Activated CD8-positive, alpha-beta memory T cell treated with anti-CD3 and anti-CD28 coated beads for 1 hour (primary cell): ENCODE measurements at places on chromosomes 3 and 15.

- DNase-seq, result no peak
Observed at GRCh38 chr15:64842096-64842939, 603 bp downstream of the PLEKHO2 start.

DNA sequence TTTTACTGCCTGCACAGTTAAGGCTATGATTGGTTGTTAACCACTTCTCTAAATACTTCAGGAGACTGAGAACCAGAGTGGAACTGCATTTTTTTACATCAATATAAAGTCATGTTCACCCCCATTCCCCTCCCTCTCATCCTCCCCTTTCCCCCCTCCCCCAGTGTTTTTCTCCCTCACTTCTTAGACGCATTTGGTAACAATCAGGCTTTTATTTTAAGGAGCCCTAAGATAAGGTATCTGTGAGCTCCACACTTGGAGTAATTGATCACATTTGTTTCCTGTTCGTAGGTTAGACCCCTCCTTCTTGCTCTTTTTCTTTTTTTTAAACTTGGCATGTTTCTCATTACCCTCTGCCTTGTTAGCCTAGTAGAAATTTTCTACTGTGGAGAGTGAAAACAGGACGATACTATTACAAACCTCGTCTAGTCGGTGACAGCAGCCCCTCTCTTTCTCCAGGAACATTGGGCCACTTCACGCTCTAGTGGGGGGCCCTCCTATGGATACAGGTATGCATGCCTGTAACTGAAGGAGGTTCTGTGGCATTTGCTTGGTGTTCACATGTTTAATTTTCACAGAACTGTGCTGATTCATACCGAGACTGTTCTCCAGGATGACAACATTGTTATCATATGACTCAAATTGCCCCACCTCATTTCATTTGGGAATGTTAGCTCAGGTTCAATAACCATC is 314.4 kb downstream of the MECOM start:
- DNase-seq, result no peak

DNA sequence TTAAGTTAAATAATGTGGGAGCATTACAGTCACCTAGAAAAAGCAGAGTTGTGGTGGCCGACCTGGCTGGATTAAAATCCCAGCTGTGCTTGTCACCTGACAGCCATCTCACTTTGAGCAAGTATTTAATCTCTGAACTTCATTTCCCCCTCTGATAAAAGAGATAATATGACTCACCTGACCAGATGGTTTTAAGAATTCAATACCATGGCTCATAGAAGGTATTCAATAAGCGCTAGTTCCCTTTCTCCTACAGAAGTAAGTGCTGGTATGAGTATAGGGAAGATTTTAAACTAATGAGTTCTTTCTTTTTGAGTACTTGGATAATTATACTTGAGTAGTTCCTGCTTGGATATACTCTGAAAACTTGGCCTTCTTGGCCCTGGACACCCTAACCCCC is 325.5 kb downstream of the IL5RA start:
- no peak for DNase-seq

- DNase-seq, result no peak
Observed at GRCh38 chr3:308597-309321, 112.2 kb downstream of the CHL1 start.

DNA sequence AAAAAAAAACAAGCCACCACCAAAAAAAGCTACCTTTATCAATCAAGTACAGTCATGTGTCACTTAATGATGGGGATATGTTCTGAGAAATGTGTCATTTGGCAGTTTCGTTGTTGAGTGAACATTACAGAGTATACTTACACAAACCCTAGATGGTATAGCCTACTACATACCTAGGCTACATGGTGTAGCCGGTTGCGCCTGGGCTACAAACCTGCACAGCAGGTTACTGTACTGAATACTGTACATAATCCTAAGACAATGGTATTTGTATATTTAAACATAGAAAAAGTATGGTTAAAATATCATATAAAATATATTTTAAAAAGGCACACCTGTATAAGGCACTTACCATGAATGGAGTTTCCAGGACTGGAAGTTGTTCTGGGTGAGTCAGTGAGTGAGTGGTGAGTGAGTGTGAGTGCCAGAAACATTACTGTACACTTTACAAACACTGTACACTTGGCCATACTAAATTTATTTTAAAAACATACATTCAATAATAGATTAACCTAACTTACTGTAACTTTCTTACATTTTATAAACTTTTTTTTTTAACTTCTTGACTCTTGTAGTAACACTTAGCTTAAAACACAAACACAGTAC is 25.9 kb upstream of the JMJD7 start:
- DNase-seq, result no peak

- DNase-seq, result no peak
Observed at GRCh38 chr3:95971573-95971972, 842.8 kb upstream of the EPHA6 start.

- DNase-seq, result no peak
Observed at GRCh38 chr3:117743993-117744392, 1034.4 kb downstream of the TUSC7 start.

- no peak for DNase-seq
Observed at GRCh38 chr3:53078656-53079055, 32.8 kb upstream of the SFMBT1 start.

DNA sequence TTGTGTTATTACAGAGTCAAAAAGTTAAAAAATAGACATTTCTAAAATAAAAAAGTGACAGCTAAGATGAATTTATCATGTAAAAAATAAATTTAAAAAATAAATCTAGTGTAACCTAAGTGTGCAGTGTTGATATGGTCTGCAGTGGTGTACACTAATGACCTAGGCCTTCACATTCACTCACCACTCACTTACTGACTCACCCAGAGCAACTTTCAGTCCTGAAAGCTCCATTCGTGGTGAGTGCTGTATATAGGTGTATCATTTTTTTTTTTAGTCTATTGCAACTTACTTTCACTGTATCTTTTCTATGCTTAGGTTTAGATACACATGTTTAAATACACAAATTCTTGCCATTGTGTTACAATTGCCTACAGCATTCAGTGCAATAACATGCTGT is 459.4 kb upstream of the ROBO1 start:
- DNase-seq, result no peak

- DNase-seq, result no peak
Observed at GRCh38 chr15:36883713-36884517, 216.4 kb downstream of the MEIS2 start.
